ENCODE measurements at places on chromosomes 4 and X. TPM values are rescaled to one million over a fixed set of nuclear protein-coding genes. Genes with fewer than 3 reads are reported as not detected.

- DNase-seq: no peak
Observed at GRCh38 chr4:26242451-26242850, 78.4 kb upstream of the RBPJ start.

GRCh38 chr4:110617075-110617640 is 5.7 kb downstream of the PITX2 start:
- no peak for DNase-seq

Gene TDO2
- not detected for total RNA-seq

DNA sequence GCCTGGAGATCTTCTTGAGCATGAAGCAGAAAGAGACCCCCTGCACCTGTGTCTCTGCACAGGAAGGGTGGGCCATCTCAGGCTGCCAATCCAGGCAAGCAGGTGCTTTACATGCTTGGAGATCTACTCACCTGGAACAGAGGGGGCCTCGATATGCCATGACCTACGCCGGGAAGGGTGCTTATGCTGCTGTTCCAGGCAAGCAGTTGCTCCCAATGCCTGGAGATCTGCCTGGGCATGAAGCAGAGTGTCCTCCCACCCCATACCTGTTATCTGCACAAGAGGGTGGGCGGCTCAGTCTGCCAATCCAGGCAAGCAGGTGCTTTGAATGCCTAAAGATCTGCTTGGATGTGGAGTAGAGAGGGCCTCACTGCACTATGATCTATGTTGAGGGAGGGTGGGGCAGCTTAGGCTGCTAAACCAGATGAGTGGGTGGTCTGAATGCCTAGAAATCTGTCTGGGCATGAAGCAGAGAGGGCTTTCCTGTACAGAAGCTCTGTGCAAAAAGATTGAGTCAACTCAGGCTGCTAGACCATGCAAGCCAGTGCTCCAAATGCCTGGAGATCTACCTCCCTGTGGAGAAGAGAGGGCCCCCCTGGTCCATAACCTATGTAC is 104.5 kb upstream of the QRFPR start:
- no peak for DNase-seq

Gene RNF4
- total RNA-seq: 30.0 TPM

- no peak for DNase-seq
Observed at GRCh38 chr4:56768316-56768715, 53.2 kb downstream of the SPINK2 start.
